ENCODE measurements at places on chromosomes 1 and 21.

DNA sequence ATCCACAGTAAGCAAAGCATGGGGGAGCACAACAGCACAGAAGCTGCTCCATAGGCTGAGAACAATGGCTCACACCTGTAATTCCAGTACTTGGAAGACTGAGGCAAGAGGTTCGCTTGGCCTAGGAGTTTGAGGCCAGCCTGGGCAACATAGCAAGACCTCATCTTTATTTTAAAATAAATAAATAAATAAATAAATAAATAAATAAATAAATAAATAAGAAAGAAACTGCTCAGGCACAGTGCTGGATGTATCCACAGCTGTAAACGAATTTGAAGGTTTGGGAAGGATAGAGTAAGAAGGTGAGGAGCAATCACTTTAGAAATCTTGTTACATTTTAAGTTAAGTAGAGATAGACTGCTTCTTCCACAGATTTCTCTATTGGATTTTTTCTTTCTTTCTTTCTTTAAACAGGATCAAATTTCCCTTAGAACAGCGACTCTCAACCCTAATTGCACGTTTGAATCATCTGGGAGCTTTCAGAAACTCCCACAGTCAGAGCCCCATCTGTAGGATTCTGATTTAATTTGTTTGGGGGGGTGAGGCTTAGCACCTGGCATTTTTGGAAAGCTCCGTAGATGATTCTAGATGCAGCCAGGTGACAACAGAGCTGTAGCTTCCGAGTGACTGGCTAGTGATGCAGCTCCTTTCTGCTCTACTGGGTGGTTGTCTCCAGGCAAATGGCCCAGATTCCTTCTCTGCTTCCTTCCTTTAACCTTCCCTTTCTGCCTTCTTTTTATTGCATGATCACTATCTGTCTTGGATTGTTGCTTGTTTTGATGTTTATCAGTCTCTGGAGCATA, 53.5 kb downstream of the S1PR1 start:
- DNase-seq = no peak

DNA sequence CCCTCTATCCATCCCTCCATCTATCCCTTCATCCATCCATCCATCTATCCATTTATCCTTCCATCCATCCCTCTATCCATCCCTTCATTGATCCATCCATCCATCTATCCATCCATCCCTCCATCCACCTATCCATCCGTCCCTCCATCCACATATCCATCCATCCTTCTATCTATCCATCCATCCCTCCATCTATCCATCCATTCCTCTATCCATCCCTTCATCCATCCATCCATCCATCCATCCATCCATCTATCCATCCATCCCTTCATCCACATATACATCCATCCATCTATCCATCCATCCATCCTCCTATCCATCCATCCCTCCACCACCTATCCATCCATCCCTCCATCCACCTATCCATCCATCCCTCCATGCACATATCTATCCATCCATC, 23.6 kb downstream of the MATN1 start:
- DNase-seq = no peak

- no peak for DNase-seq
These were observed 488.2 kb downstream of the OMA1 start for GRCh38 chr1:58058323-58058722.

DNA sequence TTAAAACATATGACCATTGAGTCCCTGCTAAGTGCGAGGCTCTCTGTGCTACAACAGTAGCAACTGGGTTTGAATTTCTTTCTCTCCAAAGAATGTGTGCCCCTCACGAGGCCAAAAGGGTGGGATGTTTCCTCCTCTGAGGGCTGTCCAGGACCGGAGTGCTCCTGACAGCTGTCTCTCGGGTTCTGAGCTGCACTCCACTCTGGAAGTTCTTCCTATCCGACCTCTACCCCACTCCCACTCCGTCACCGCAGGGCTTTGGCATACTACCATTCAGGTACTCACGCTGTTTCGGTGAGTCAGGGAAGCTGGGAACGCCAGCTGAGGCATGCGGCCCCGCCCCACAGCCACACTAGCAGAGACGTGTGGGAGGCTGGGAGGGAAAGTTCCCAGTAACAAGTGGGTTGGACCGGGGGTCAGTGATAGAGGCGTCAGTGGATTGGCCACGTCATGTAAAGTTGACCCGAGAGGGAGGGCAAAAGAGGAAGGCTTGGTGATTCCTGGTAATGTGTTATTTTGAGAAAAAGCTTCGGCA, 705 bp upstream of the SLC50A1 start:
- DNase-seq = peak; percentile 99

DNA sequence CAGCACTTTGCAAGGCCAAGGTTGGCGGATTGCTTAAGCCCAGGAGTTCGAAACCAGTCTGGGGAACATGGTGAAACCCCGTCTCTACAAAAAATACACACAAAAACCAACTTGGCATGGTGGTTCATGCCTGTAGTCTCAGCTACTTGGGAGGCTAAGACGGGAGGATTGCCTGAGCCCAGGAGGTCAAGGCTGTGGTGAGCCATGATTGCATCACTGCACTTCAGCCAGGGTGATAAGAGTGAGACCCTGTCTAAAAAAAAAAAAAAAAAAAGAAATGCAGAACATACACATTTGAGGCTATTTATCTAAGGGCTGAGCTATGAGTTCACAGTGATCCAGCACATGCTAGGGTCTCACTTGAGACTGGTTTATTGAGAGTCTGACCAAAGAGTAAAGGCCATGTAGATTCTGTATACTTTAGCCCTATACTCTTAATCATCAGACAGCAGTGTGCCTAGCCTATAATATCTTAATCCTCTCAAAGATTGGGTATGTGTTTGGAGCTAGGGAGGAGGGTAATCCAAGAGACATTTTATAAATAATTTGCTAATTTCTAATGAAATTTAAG, 23.9 kb downstream of the RNF2 start:
- peak; percentile 62 for DNase-seq

DNA sequence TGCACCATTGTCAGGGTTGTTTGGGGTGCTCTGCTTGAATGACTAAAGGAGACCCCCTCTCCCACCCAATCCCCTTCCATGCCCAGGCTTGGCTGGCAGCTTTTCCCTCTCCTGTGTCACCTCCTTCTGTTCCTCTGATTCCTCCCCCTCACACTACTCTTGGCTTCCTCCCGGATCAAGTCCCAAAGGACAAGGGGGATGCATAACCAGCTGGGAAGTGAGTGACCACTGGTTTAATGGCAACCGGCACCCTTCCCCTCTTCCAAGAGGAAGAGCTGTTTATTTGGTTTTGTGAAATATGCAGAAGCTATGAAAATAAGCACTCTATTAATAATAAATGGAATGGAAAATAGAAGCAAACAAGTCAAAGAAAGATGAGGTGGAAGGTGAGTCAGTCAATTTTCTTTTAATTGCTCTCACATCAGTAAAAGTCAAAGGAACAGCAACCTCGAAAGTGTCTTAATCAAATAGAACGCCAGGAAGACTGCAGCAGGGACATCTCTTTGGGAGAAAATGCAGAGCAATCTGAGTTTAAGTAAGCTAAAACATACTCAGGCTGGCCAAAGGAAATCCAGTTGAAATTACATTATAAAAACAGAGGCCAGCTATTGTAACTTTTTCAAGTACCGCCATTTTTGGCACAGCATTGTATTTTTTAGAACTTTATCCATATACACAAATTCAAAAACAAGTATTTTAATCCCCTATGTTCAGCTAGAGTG, 322.5 kb downstream of the SIPA1L2 start:
- no peak for DNase-seq

GRCh38 chr1:154925335-154926170, 11.0 kb downstream of the PMVK start:
- DNase-seq = no peak

DNA sequence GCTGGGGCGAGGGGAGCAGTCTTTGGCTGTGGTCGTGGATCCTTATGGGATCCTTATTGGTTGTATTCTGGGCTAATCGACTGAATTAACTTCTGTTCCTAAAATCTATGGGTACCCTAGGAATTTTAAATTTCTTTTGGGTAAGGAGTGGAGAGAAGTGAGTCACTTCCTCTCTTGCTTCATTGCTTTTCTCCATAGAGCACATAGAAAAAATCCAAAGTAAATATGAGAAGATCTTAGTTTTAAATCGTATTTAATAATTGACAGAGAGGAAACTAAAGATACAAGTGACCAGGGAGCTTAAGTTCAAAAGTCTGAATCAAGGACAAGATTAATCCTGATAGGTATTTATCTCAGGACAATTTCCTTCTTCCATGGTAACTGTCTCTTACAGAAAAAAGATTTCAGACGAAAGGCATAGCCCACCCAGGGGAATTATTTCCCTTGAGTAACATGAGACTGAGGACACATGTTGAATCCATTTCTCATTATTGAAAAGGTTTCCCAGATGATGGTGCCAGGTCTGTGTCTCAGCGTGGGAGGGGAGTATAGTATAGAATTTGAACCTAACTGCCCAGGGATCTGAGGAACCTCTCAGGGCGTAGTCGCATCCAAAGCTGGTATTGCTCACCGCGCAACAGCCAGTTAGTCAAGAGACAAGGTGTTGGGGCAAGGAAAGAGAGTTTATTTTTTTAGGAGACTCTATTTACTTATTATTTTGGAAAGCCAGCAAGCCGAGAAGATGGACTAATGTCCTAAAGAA, 28.7 kb upstream of the FASLG start:
- DNase-seq = no peak

GRCh38 chr1:155840386-155840785, 16.6 kb downstream of the GON4L start:
- DNase-seq = no peak

DNA sequence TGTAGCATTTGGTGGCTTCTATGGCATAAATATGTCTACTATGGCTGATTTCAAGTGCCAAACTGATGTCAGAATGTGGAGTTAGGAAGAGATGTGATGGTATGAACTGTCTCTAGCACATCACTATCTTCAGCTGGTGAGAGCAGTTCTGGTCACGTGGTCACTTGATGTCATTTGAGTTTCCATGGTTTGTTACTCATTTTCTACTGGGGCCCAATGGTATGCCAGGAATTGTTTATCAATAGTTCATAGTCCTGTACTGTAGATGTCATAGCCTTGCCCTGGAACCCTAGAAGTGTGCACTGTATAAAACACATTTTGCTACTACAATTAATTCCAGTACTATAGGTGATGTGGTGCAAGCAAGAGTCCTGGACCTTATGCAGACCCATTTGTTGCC, 153.7 kb downstream of the PDE4B start:
- DNase-seq = no peak

DNA sequence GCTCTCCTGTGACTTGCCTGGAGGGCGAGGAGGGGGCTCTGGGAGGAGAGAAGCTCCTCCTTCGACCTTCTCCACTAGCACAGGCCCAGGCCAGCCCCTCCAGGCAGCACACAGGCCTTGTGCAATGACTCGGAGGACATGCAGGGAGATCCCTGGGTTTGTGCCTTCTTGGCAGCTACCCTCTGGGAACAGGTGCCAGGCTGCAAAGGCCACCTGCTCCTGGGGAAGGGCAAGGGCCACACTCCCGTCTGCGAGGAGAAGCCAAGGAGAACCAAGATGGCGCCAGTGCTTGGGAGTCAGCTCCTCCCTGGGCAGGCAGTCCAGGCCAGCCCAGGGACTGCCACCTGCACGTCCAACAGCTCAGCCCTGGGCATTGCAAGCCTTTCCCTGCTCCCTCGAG, 15.3 kb downstream of the CASZ1 start:
- DNase-seq = no peak

DNA sequence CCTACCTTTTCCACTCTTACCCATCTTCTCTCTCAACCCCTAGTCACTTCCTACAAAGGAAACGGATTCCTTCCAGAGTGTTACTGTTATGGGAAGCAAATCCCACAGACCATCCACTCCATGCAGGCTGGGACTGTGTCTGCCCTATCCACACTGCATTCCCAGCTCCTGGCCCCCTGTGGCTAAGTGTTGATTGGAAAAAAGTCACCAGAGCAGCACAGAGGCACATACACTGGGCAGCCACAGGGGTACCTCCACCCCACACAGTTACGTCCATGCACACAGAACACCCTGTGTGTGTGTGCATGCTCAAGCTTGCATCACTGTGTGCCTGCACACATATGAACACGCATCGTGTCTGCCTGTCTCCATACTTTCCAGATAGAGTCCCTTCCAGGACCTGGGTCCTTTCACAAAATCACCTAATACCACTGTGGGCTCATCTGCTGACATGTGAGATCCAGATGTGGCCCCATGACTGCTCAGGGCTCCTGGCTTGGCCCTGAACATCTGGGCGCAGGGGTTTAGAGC, 4.2 kb upstream of the SERINC2 start:
- no peak for DNase-seq

DNA sequence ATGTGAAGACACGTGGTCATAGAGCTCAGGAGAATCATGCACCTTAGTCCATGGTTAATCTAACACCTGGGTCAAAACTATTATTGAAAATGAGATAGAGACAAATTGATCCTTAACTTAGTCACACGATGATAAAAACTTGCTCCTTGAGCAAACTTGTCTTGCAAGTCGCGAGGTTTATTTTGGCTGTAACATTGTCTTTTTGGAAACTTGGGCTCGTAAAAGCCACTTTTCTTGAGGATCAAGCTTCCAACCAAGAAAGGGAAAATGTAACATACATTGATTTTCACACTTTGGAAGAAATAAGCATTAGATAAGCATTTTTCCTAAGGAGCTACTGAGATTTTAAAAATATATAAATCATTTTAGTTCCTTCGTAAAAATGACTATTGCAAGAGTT, 19.9 kb upstream of the CENPF start:
- DNase-seq = no peak

DNA sequence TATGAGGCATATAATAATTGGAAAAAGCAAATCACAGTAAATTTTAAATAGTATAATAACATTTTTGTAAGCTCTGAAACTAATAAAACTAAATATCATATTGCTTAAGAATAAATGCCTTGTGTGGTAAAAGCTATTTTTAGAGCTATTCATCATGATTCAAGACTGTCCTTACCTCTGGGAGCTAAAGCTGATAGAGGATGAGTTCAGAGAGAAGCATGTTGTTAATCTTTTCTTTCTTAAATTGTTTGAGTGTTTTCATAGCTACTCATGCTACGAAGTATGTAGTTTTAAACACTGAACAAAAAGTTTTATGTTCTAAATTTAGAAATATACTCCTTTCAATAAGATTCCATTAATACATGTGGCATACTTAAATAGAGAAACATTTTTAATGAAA, 30.5 kb downstream of the IFI16 start:
- peak; percentile 37 for DNase-seq

DNA sequence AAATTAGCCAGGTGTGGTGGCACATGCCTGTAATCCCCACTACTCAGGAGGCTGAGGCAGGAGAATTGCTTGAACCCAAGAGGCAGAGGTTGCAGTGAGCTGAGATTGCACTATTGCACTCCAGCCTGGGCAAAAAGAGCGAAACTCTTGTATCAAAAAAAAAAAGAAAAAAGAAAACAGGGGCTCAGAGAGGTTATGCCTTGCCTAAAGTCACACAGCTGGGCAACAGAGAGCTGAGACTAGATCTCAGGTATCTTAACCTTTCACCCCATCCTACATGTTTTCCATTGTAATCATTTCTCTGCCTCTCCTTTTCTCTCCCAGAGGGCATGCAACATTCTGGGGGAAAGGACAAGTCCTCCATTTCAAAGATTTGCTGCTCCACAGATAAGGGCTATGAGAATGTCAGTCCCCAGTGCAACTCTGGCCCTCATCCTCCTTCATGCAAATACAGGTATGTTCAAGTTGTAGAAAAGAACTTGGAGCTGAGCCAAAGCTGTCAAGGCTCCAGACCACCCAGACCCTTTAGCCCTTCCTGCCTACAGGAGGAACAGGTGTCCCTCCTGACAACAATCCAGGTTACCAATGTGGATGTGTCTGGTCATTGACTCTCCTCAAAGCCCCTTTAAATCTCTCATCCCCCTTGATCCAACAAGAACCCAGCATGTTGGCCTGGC, 6.9 kb downstream of the SLC9A1 start:
- DNase-seq = no peak

All from NCI-H226 (cell line).